Stimulated activated CD4-positive, alpha-beta T cell treated with anti-CD3 and anti-CD28 coated beads, Interleukin-15, amount 100 ng/mL, for 1 hour (primary cell): ENCODE measurements at places on chromosomes 4 and X.

- no peak for DNase-seq
These were observed 20.4 kb upstream of the ADD1 start for GRCh38 chr4:2823301-2823670.

GRCh38 chrX:74902806-74903205 lies 22.4 kb downstream of the NEXMIF start:
- DNase-seq = no peak

GRCh38 chrX:33211356-33212260 lies at the start of gene DMD:
Gene DMD (minus strand): TSS chrX:33211549. CDS start chrX:33211312, 237 bp downstream.
- DNase-seq = no peak

GRCh38 chrX:3244955-3245354 lies 101.5 kb downstream of the MXRA5 start:
- no peak for DNase-seq

DNA sequence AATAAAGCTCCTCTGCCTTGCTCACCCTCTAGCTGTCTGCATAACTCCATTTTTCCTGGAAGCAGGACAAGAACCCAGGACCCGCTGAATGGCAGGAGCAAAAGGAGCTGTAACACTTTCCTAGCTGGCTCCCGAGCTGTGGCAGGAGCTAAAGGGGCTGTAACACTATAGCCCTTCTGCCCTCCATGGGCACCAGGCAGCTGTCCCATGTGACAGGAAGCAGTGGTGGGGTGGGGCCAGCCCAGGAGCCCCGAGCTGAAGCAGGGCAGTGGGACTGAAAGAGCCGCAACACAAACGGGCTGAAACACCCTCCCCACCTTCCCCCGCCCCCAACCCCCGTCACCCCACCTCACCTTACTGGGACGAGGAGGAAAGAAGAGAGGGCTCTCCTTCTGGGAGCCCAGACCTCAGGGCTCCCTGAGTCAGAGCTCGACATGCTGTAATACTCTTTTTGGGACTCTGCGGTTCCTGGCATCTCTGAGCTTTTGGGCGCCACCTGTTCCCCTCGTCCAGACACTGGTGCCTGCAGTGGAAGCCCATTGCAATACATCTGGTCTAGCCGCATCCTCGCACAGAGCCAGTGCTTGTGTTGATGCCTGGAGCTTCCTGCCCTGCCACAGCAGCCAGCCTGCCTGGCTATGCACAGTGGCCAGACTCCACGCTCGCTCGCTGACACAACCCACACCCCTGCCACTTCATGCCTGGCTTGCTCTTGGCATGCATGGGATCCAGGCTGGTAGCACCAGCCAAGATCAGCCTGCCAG lies 39.4 kb downstream of the PPM1K start:
- DNase-seq = no peak
